Fibroblast of lung (primary cell): ENCODE measurements at places on chromosomes 3 and 15.

DNA sequence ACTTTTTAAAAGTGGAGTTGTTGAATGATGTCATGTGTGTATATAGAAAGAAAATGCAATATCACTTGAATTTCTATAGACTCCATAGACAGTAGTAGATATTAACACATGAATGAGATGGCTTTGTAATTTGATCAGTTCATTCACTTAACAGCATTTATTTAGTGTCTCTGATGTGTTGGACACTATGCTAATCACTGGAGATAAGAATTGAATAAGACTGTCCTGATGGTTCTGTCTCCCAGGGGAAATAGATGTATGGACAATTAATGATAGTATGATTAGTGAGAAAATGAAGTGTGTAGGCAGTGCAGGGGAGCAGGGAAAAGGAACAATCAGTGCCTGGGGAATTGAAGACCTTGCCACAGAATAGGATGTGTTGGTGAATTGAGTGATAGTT lies 72.9 kb downstream of the RIOX2 start:
- no peak for DNase-seq

GRCh38 chr3:51559961-51560360 lies 21.4 kb downstream of the RAD54L2 start:
- DNase-seq, result no peak

DNA sequence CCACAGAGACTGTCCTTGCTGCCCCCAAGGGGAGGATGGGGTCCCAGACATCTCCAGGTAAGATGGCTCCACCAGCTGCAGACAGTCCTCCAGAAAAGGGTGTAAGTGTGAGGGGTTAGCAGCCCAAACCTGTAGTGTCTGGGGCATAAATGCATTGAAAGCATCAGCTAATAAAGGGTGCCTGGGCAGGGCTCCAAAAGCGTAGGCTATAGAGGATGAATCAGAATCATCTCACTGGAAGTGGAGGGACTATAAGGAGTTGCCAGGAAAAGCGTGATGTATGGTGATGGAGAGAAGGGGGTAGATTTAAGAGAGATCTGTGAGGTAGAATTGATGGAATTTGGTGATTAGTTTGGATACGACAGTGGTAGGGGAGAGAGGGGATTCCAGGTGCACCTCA lies 79.9 kb upstream of the ONECUT1 start:
- no peak for DNase-seq

DNA sequence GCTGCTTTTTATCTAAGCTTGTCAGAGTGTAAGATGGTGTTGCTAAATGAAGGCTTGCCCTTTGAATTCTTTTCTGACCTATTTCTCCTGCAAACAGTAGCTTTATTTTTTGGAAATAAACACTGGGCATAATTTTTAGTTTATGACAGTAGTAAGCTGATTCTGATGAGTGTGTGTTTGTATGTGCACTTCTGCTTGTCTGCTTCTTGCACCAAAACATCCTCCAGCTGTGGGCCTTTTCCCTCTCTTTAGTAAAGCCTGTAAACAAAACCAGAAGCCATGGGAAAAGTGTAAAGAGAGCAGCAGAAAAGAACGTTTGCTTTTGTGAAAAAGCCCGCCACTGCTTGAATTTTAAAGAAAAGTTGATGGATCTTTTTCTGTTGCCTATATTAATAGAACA lies 136.4 kb upstream of the IL12A start:
- no peak for DNase-seq

DNA sequence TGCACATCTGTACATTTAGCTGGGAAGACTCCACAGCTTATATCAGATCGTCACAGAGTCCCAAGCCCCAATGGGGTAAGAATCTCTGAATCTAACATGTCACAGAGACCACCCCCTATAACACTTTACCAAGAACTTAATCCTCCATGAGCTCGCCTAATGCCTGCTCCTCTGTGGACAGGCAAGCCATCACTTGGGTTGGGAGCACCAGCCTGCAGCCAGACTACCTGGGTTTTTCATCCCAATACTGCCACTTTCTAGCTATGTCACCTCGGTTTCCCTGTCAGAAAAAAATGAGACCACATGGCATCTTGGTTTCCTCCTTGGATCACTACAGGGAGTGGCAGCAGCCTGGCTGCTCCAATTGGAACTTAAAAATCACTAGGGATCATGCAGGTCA lies 277.9 kb upstream of the TLE3 start:
- DNase-seq, result no peak

DNA sequence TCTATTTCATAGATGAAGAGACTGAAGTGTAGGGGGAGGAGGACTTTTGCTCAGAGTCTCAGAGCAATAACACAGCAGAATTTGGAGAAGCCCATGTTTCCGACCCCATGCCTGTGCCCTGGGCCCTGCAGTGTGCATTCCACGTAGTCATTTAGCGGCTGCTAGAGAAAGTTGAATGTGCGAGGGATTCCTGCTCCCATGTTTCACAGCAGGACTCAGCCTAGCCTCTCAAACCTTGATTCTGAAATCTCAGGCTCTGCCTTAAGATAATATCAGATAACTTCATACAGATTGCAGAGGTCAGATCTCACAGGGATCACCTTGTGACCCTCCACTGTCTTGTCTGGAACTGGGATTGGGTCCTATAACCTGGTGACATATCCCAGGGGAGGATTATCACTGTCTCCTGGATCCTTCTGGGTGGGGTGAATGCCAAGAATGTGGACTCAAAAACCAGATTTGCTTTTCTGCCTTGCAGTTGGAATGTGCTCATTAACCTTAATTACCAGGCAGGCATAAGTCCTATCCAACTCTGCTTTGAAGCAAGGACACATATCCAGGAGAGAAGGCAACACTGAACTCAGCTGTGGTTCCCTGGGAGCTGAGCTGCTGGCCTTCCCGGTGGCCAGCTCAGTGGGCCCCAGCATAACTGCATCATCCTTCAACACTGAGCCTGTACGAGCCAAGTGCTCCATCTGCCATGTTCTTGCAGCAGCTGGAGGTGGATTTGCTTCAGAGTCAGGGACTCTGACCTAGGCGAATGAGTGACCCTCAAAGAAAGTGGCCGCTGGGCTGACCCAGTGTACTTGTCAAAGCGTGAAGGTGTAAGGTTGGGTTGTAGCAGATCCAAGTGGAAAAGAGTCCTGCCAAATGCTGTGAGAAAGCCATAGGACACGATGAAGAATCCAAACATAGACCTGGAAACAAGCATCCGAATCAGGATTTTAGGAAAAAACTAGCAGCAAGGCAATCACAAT lies 43.0 kb downstream of the CTXND1 start:
- DNase-seq, result no peak

DNA sequence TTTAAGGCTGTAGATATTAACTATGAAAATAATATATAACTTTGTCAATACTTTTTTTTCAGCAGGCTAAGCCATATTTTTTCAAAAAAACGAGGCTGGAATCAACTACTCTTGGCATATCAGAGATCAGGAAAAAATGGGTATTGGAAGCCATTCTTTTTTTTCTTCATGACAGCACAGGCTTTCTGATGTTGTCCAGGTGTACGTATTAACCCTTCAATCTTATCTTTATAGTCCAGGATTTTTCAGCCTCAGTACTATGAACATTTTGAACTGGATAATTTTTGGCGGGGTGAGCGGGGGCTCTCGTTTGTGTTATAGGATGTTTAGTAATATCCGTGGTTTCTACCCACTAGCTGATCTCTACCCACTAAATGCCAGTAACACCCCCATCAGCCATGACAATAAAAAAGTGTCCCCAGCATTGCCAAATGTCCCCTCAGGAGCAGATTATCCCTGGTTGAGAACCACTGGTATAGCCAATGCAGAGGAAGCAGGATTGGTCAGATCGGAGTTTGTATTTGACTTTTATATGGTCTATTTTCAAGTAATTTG lies 52.0 kb downstream of the PLCL2 start:
- DNase-seq, result no peak

- DNase-seq, result no peak
Observed at GRCh38 chr3:137572931-137573330, 191.2 kb upstream of the SOX14 start.

GRCh38 chr3:183255348-183255730 lies 2.3 kb downstream of the B3GNT5 start:
- peak; percentile 23 for DNase-seq

GRCh38 chr3:127662001-127662469 lies 10.7 kb upstream of the ABTB1 start:
- DNase-seq, result no peak

DNA sequence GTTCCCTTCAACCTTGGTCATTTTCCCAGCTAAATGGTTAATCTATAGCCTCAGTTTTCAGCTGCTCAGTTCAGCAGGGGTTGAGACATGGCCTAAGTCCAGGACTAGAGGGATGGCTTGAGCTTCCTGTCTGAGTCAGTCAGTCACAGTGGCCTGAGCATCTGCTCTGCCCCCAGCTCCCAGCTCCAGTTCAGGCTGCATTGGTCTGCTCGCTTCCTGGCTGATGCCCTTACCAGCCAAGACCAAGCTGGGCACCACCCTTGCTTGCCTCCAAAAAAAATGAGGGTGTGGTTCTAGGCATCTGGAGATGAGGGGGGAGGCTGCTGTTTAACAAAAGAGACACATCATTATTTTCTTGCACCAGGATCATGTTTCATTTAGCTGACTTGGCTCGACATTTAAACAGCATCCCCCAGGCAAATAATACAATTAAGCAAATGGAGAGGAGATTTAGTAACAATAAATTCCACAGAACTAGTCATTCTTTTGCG lies 70.7 kb downstream of the WNT5A start:
- peak; percentile 89 for DNase-seq

- DNase-seq, result peak; percentile 84
Observed at GRCh38 chr3:194333981-194334320, 17.2 kb downstream of the CPN2 start.

- DNase-seq, result peak; percentile 63
Observed at GRCh38 chr3:136075218-136075808, 109.8 kb downstream of the PPP2R3A start.

DNA sequence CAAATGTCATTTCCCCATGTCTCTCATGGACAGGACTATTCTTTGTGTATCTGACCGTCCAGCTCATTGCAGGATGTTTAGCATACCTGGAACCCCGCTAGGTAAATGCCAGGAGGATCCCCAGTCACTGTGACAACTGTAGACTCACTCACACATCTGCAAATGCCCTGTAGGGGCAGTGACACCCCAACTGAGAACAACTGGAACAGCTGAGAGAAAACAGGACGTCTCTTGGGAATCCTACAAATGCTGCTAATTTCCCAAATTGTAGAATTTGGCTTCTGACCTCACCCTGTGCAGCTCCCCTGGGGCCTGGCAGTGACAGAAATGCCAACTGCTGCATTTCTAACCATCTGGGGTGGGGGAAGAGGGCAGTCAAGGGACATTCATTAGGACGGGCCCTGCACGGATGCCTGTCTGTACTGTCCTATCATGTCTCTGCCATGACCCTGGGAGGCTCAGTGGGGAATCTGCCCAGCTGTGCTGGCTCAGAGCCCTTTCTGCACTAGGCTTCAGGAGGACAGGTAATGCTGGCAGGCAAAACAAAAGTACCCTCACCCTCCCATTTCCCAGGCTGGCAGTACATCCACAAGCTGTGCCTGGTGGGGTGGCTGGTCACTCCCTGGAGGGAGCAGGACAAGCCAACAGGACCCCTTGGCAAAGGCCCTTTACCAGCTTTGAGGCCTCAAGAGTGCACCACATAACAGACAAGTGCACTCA lies 30.4 kb downstream of the RAB6B start:
- DNase-seq, result no peak

DNA sequence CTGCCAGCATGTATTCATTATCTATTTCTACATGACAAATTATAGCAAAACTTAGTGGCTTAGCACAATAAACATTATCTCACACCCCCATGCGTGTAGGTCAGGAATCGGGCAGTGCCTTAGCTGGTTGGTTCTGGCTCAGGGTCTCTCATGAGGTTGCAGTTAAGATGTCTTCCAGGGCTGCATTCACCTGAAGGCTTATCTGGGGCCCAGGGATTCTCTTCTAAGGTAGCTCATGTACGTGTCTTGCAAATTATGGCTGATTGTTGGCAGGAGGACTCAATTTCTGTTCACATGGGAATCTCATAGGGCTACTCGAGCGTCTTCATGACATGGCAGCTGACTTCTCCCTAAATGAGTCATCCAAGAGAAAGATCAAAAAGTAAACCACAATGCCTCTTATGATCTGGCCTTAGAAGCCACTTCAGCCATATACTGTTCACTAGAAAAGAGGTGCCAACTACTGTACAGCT lies 42.9 kb upstream of the TSC22D2 start:
- peak; percentile 84 for DNase-seq

DNA sequence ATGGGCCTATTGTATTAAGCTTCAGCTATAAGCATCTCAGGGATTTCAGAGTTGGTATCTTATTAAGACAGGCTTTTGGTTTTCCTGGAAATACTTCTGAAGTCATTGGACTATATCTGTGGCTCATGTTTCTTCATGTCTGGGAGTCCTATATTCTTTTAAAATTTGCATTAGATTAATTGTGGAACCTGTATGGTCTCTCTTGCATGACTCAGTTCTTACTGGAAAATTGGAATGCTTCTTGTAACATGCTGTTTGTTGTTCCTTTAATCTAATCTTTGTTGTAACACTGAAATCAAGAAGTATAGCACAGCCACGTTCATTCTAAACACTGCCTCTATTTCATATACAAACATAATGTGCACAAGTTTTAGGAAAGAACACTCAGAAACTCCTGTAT lies 208.1 kb downstream of the RBMS3 start:
- peak; percentile 55 for DNase-seq

- DNase-seq, result peak; percentile 32
Observed at GRCh38 chr3:155325263-155325835, 31.9 kb upstream of the STRIT1 start.

DNA sequence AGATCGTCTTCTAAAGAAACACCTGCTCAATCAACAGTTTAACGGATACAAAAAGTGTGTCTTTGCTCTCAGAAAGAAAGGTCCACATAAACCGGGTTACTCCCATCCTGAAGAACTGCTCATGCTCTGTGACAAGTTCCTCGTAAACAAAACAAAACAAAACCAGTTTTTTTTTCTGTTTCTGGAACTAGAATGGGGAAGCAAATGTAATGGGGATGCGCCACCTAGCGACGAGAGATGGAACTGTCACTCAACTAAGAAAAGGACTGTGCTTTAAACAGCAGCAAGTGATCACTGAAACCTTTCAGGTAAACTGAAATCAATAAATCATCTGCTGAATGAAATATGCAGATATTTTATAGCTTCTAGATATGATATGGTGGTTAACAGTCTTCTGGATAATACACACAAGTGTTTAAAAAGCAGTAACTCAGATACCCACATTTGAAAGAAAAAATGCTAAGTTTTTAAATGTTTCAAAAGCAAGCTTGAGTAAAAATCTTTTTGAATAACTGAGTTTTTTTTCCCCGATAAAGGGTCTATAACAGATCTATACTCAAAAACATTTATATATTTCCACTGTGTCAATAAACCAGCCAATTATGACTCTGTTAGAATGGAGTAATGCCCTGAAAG lies 10.9 kb downstream of the TM2D3 start:
- DNase-seq, result peak; percentile 79

GRCh38 chr3:62024882-62025281 lies 348.5 kb downstream of the FEZF2 start:
- no peak for DNase-seq

- DNase-seq, result no peak
Observed at GRCh38 chr15:101181349-101181748, 70.5 kb downstream of the CHSY1 start.

DNA sequence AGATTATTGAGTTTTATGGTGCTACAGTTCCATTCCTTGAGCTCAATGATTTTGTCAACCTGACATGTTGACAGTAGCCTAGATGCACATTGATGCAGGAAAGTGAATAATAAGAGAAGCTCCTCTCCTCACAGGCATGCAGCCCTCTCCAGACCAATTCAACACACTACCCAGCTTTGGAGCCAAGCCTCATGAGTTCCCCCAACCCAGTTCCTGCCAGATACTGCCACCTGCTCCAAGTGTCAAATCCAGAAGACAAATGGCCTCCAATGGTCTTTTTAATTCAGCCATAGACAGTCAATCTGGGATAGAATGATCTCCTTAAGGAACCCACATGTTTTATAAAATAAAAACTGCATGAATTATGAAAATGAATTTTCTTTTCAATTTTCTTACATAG lies 83.7 kb upstream of the ARHGEF3 start:
- DNase-seq, result no peak
